ENCODE measurements at places on chromosomes 2 and 18.

GRCh38 chr18:75124551-75124950 is 84.4 kb downstream of the PTGR3 start:
- no peak for DNase-seq

- DNase-seq = no peak
Observed at GRCh38 chr2:237143676-237144440, 58.2 kb downstream of the COPS8 start.

DNA sequence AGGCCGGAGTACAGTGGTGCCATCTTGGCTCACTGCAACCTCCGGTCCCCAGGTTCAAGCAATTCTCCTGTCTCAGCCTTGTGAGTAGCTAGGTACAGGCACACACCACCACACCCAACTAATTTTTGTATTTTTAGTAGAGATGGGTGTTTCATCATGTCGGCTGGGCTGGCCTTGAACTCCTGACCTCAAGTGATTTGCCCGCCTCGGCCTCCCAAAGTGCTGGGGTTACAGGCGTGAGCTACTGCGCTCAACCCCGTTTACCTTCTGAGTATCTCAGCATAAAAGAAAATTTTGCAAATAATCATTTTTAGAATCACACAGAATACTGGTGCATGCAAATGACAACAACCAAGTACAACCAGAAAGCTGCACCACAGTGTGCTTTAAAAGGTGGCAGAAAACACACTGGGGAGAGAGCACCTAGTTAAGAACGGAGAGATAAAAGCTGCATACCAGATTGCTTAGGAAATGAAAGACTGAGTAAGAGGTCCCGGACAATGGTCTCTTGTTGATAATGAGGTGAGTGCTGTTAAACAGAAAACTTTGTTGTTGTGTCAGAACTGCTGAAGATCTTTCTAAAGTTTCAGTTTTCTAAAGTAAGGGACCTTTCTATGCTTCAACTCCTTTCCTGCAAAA is 189.6 kb downstream of the ACTR3 start:
- no peak for DNase-seq

DNA sequence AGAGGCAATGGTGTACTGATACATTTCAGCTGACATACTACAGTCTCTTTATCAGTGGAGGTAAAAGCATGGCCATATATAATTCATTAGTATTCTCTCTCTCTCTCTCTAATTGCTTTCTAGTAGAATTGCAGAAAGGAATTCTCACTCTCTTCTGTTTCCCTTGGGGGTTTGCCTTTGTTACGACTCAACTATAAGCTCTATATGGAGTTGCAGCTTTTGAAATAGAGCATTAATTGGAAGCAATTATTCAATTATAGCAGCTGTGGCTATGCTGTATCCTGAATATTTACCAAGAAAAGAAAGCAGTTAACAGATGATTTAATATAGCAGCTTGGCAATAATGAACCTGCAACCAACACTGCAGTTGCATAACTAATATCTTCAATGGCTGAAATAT is 132.7 kb upstream of the STON1 start:
- DNase-seq = no peak

- no peak for DNase-seq
Observed at GRCh38 chr2:11250400-11251196, 93.8 kb downstream of the ROCK2 start.

DNA sequence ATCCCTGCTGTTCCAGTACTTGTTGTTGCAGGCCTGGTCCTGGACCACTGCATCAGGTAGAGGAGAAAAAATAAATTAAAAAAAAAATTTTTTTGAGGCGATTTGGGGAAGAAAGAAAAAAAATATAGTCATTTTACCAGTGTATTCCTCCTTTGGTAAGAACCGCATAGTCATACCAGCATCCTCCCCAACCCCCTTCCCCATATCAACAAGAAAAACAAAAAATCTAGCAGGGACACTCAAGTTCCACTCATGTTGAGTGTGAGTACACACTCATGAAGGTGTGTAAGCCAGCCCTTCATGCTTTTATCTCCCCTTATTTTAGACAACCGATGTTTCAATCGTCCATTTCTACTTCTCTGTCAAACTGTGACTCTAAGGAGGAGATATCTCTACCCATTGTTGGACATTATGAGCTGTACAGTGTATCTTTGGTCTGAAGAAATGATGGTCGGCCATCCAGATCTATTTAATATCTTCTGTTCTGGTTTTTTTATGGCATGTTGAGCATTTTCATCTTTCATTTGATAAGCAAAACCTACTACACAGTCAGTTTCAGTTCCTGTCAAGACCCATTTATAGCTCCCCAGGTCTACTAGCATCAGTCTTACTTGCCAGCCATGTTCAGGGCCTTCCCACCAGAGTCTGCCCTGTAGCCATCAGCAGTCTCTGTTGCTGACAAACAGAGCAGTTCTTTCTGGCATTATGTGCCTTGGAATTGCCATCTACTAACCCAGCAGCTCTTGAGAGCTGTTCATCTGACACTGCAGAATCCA is 20.0 kb downstream of the ELP2 start:
- no peak for DNase-seq

DNA sequence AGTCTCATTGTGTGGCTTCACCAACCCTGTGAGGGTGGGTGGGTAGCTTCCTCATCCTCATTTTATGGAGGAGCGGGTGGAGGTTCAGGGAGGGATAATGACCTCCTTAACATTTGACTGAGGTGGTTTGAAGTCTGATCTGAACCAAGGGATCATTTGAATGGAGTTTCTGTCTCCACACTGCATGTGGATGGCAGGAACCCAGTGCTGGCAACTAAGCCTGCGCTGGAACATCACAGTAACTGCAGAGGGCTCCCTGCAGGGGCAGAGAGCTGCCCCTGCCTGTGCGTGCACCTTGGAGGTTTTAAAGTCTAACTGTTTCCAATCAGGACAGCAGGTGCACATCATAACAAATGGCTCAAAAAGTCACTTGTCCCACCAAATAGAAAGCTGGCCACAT is 3.3 kb downstream of the AGAP1 start:
- DNase-seq = no peak

GRCh38 chr18:63585988-63586387 is 1.2 kb upstream of the SERPINB13 start:
- DNase-seq = no peak

DNA sequence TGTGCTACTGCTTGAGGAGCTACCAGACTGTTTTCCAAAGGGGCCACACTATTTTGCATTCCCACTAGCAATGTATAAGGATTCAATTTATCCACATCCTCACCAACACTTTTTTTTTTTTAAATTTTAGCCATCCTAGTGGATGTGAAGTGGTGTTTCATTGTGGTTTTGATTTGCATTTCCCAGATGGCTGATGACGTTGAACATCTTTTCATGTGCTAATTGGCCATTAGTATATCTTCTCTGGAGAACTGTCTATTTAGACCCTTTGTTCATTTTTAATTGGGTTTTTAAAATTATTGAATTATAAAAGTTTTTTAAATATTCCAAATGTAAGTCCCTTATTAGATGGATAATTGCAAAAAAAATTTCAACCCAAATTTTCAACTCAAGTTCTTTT is 121.1 kb downstream of the MAPK4 start:
- no peak for DNase-seq

DNA sequence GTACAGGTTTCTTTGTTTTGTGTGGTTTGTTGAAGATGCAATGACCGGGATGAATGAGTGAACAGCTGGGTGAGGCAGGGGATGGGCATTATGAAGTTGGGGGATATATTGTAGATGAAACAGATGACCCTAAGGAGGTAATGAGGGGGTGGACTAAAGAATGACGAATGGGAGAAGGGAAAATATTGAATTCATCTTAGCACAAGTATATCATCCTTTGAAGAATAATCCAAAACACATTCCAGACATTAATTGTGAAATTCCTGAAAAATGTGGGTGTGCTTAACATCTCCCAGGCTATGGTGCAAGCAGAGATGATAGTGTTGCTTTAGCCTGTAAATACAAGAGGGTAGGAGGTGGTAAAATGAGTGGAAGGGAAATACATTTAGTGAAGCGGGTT is 5.8 kb downstream of the CRIM1 start:
- DNase-seq = no peak

GRCh38 chr2:5825686-5826085 is 133.5 kb downstream of the SOX11 start:
- no peak for DNase-seq

Measured in stimulated activated CD4-positive, alpha-beta T cell treated with anti-CD3 and anti-CD28 coated beads, Interleukin-4, amount 100 ng/mL, for 1 hour (primary cell).